ENCODE measurements at places on chromosomes 5 and 9.

DNA sequence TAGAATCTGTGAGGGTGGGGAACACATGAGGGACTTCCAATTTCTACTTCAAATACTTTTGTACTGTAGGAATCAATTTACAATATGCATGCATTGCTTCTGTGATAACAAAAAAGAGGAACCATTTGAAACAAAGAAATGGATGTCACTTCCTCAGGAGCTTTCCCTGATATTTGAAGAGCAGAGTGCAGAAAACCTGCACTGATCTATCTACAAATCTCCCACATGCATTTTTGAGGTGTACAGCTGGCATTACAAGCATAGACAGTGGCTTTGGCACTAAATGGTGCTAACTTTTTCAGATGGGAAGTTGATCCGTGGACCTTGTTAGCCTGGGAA is 27.7 kb downstream of the YIPF5 start:
- no peak for DNase-seq

DNA sequence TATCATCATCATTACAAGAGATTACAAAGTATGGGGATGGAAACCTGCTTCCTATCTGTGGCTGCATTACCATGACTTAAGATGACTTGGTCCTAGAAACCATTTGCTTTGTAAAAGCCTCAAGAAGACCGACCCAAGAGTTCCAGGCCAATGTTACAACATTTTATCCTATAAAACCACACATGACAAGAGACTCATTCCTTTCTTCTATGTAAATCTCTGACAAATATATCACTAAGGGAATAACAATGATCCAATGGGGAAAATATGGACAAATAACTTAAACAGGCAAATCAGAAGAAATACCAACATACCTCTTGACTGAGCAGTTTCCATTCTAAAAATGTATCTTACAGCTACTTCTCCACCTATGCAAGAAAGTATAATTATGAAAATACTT is 44.3 kb upstream of the VPS13A start:
- no peak for DNase-seq

DNA sequence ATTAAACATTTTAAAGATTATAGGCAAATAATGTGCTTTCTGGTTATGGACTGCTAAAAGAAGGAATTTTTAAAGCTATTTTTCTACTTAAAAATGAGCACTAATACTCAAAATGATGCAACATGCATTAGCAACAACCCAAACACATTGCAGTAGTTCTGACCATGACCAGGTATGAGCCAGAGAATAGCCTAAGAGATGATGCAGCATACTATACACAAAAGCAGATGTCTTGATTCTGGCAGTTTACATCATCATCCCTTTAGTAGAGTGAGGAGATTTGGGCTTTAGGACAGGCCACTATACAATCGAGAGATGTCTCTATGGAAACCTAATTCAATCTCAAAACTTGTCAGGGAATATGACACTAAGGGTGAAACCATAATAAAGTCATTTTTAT is 307.1 kb downstream of the PRR16 start:
- DNase-seq: no peak

- no peak for DNase-seq
These were observed 10.3 kb upstream of the DOCK2 start for GRCh38 chr5:169626779-169627178.

GRCh38 chr5:9775339-9775738 is 145.2 kb upstream of the TAS2R1 start:
- no peak for DNase-seq

GRCh38 chr5:136906545-136906944 is 541.2 kb upstream of the TRPC7 start:
- no peak for DNase-seq

GRCh38 chr9:88425538-88425950 is 37.3 kb downstream of the SPIN1 start:
- no peak for DNase-seq

DNA sequence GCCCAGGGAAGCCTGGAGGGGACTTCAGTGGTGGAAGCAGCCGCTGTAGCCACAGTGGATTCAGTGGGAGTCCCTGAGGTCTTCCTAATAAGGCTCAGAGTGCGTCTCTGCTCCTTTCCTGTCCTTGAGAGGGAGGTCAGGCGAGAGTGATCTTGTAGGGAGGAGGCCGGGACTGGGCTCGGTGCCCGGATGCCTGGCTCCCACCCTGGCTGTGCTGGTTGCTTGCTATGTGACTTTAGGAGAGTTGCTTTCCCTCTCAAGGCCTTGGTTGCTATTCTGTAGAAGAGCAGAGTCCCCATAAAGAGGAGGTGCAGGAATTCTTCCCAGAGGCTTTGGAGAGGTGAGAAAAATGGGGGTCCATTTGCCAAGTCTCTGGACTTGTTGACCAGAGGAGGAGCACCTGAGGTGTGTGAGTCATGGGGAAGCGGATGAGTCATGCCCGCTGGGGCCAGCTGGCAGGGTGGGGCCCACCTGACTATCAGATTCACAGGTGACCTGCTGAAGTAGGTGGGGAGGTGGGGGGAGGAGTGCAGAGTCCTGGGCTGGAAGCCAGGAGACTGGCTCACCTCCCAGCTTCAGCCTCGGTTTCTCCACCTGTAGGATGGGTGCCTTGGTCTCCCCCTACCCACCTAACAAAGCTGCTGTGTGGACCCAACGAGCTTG is 13.8 kb downstream of the GSN start:
- no peak for DNase-seq
